ENCODE measurements at places on chromosomes 3 and 15.

DNA sequence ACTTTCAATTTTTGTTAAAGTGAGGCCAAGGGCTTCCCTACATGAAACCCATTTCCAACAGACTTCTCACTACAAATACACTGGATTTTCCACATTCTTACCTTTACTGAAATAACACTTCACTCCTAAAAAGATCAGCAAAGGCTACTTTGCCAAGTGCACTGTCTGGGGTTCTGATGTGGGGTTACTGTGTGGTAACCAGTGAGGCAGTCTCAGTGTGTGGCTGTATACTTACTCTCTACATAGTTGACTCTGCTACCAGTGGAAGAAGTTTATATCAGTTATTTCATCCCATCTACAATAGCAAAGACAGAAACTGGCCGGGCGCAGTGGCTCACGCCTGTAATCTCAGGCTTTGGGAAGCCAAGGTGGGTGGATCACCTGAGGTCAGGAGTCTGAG, 5.6 kb downstream of the WDR82 start:
- no peak for DNase-seq

GRCh38 chr15:79978655-79979514, 7.9 kb upstream of the BCL2A1 start:
- DNase-seq, result no peak

DNA sequence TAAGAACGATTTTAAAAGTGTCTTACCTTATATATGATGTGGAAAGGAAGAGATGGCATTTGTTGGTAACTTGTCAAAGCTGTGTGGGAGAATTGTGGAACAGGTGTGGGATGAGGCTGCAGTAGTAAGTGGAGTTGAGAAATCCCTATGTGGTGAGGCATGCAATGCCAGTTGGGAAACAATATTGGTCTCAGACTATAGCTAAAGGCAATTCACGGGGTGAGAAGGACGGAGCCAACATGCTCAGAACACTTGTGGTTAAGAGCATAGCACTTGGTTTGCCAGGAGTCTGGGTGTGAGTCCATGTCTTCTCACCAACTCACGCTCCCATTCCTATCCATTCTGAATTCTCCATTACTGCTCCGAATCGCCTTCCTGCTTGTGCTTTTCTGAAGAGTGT, 615.6 kb upstream of the ADAMTS9 start:
- no peak for DNase-seq

- DNase-seq, result no peak
These were observed 163.2 kb downstream of the PDZRN3 start for GRCh38 chr3:73461547-73461946.

DNA sequence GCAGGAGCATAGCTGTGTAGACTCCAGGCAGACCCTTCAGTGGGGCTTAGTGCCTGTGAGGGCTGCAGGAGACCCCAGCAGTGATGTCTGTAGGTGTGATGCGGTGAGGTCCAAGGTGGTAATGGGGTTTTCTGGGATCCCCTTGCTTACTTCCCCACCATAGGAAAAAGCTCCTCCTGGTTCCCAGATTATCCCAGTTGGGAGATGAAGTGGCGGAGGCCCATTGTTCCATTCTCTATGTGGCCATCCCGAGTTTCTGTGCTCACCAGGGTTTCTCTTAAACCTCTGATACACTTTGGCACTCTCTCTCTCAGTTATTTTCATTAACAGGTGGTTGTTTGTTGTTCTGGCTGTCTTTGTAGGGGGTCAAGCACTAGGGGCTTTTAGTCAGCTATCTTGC, 146.7 kb upstream of the IGF1R start:
- DNase-seq, result no peak

DNA sequence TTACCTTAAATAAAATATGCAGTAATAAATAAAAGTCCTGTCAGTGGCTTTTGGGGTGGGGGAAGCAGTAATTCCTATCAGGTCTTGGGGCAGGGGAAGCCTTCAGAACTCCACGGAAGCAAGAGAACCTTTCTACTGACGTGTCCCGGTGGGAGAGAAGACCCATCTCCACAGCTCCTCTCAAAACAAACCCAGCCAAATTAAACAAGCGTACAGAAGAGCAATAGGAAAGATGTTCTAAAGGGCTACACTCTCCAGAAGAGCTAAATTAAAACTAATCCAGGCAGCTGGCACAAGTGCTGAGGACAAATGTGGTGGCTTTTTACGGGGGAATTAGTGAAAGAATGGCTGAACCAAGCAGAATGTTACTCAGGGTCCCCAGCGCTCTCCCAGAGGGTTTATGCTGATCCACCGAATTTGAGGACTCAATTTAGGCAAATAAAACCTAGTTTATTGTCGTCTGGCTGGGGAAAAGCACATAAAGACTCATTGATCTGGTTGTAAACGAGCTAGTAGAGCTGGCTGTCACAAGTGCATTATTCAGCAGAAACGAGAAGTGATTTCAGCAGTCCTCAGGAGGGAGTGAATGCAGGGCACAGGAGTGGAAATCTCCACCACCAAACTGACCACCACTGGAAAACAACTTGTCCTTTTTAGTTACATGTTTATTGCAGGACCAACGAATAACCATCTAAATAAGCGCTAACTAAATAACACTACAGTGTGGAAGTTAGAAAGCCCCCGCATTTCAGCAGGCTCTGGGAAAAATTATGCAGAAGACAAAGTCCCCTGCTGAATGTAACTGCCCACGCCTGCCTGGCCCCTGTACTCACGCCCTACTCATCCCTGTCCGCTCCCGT, 13.5 kb downstream of the BFSP2 start:
- no peak for DNase-seq

- no peak for DNase-seq
These were observed 278.4 kb downstream of the MFSD1 start for GRCh38 chr3:159080256-159080655.

GRCh38 chr15:81530271-81530691, 156.3 kb upstream of the TMC3 start:
- DNase-seq, result no peak

GRCh38 chr15:101028772-101029438, 109.7 kb downstream of the LRRK1 start:
- DNase-seq, result no peak

GRCh38 chr15:35783203-35783602, 237.2 kb upstream of the DPH6 start:
- DNase-seq, result no peak

DNA sequence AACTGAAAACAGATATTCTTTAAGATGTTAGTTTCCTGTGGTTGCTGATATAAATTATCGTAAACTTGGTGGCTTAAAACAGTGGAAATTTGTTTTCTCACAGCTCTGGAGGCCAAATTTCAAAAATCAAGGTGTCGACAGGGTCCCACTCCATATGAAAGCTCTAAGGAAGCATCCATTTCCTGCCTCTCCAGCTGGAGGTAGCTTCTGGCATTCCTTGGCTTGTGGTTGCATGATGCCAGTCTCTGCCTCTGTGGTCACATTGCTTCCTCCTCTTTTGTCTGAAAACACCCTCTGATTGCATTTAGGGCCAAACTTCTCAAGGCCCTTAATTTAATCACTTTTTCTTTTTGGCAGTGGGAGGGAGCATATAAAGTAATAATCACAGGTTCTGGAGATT, 96.8 kb downstream of the PPM1L start:
- DNase-seq, result no peak

- no peak for DNase-seq
These were observed 102.4 kb downstream of the ETFA start for GRCh38 chr15:76208786-76209424.

GRCh38 chr3:189978753-189979152, 141.9 kb downstream of the P3H2 start:
- DNase-seq, result no peak

DNA sequence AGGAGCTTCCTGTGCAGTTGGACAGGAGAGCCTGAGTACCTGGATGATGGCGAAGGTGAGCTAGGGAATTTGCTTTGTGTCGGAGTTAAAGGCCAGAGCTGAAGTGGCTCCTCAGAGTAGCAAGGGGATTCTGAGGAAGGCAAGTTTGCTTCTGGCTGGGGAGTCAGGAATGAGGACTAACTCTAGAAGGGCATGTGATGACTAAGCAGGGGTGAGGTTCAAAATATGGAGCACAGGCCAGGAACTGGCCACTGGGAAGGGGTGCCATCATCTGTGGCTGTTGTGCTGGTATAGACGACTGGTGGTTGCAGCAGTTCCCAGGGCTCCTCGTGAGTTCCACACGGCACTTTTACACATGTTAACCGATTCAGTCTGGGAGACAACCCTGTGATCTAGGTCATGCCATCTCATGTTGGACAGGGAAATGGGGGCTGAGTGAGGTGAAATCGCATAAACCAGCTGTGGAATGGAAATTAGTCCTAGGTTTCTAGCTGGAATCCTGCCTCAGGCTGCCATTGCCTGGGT, 100.8 kb downstream of the EEFSEC start:
- no peak for DNase-seq

DNA sequence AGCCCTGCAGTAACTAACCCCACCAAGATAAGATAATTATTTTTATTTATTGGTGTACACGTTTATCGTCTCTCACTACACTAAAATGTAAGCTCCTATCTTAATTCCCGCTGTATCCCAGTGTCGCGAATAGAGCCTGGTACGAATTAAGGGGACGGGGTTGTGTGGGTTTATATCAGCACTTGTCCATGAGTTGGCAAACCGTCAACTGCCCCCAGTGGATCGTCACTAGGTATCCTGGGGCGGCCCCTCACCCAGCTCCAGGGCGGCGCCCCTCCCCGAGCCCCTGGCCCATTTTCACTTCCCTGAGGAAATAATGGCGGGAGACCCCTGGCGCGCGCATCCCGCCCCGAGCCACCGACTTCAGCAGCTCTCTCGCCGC, 465 bp downstream of the RUVBL1 start:
- no peak for DNase-seq

GRCh38 chr3:45558431-45558830, 36.1 kb upstream of the LIMD1 start:
- no peak for DNase-seq

DNA sequence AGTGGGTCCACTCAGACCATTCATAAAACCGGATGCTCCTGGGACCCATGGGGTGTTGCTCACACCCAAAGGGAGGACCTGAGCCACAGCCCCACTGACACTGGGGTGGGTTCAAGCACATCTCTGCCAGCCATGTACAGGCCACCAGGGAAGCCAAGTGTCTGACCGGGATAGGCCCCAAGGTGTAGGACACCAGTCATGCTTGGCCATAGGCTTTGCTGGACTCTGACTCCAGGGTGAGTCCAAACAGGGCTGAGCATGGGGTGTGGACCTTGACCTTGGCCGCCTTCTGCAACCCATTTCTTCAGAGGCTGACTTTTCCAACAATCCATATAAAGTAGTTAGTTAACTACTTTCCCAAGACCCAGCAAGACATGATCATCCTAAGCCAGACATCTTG, 31.4 kb upstream of the DUSP7 start:
- no peak for DNase-seq

- DNase-seq, result no peak
These were observed 36.8 kb upstream of the RAD18 start for GRCh38 chr3:9000041-9000440.

- DNase-seq, result no peak
These were observed 25.4 kb upstream of the THRB start for GRCh38 chr3:24520101-24520495.

All from activated CD8-positive, alpha-beta memory T cell treated with anti-CD3 and anti-CD28 coated beads for 4 hours (primary cell).